ENCODE measurements at places on chromosomes 2 and 18. TPM values are rescaled to one million over a fixed set of nuclear protein-coding genes. Genes with fewer than 3 reads are reported as not detected.

The UCN gene
- total RNA-seq: 0.38 TPM

The UGT1A9 gene
- total RNA-seq: not detected

The ZNF397 gene
- 8.5 TPM for total RNA-seq

The NRBP1 gene
- 138 TPM for total RNA-seq

The FABP1 gene
- total RNA-seq: not detected

The POTEE gene
- 0.29 TPM for total RNA-seq

The DCC gene
- total RNA-seq: not detected

The MALL gene
- 130 TPM for total RNA-seq

The CFAP53 gene
- total RNA-seq: 0.10 TPM

The ZNF519 gene
- 3.9 TPM for total RNA-seq

The TRIP12 gene
- total RNA-seq: 287 TPM

The SPDYA gene
- total RNA-seq: 0.33 TPM

The MAP3K19 gene
- not detected for total RNA-seq

The CD302 gene
- 14.4 TPM for total RNA-seq

The CACNB4 gene
- 0.19 TPM for total RNA-seq

The COL3A1 gene
- 6.2 TPM for total RNA-seq

The TUBA4B gene
- total RNA-seq: not detected

The SLC20A1 gene
- 39.5 TPM for total RNA-seq

The PLGLB2 gene
- total RNA-seq: 1.5 TPM

The DTNA gene
- 7.5 TPM for total RNA-seq

The ADAM23 gene
- 4.5 TPM for total RNA-seq

The C2orf66 gene
- under 0.01 TPM for total RNA-seq

The RFX8 gene
- total RNA-seq: 0.57 TPM
